ENCODE measurements at places on chromosomes 1 and 21.

DNA sequence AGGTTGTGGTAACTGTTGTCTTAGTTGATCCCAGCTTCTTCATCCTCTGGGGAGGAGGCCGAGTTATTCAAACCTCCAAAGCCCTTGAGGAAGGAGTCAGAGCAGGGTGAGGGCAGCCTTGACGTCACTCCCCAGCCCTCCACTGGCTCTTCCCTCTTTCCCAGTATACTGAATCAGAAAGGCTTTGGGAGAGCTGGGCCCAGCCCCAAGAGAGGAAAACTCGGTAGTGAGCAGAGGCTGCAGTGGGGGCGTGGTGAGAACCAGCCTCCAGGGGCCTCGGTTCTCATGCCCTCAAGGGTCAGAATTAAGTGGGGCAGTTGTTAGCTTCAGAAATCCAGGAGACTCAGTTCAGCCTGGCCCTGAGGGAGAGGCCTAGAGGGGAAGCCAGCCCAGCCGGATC is 1.8 kb upstream of the GJA4 start:
- no peak for DNase-seq

GRCh38 chr1:152148981-152149380 is 10.0 kb downstream of the RPTN start:
- DNase-seq = no peak

DNA sequence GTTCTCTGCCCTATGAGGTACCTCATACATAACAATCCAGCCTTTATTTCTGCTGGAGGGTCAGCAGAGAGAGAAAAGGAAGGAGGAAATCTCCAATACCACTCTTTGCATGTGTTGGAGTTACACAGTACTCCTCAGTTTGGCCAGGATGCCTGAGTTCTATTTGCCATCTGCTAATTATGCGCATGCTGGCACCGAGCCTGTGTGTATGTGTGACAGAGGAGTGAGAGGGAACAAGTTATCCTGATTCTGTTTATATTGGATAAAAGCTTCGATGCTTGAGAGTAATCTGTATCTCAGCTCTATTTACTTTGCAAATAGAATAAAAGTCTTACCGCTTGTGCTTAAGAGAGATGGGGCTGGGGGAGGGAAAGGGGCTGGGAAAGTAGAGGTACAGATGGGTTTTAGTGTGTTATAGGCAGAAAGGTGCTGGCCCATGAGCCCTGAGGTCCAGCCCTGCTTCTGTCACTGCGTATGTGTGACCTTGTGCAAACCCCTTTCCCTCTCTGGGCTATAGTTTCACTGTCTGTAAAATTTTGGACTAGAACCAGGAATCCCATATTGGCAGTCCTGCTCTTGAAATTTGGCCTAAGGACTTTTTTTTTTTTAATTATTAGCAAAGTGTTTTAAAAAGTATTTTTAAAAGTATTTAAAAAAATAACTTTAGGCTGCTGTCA is 54.5 kb upstream of the PLXNA2 start:
- peak; percentile 62 for DNase-seq

DNA sequence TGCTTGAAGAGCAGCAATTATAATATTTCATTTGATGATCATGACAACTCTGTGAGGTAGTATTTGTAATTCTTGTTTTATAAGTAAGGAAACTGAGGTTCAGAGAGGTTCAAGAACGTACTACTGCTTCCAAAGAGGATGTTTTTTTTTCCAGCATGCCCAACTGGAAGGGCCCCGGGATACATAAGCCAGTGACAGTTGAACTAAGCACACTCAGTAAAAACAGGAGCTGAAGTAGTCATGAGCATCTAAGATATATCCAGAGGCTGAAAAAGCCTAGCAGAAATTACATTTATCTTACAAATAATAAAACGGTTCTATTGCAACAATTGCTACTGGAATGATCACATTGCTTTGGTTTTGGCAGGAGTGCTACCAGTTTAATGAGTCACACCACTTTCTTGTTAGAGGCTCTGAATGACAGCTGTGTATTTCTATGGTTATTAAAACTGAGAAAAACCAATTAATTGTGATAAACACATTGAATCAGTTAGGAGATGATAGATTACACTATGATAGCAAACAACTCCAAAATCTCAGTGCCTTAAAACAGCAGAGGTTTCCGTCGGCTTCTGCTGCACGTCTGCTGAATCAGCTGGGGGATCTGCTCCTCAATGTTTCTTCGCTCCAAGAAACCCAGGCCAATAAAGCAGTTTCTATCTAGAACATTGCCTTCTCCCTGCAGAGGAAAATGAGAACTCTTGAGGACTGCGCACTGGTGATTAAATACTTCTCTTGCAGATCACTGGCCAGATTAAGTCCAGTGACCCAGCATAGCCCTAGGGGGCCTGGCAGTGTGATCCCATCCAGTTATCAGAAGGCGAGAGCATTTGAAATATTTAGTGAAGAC is 522.7 kb downstream of the PLPP3 start:
- DNase-seq = no peak

- DNase-seq = no peak
Observed at GRCh38 chr1:226519716-226520598, 28.6 kb upstream of the STUM start.

DNA sequence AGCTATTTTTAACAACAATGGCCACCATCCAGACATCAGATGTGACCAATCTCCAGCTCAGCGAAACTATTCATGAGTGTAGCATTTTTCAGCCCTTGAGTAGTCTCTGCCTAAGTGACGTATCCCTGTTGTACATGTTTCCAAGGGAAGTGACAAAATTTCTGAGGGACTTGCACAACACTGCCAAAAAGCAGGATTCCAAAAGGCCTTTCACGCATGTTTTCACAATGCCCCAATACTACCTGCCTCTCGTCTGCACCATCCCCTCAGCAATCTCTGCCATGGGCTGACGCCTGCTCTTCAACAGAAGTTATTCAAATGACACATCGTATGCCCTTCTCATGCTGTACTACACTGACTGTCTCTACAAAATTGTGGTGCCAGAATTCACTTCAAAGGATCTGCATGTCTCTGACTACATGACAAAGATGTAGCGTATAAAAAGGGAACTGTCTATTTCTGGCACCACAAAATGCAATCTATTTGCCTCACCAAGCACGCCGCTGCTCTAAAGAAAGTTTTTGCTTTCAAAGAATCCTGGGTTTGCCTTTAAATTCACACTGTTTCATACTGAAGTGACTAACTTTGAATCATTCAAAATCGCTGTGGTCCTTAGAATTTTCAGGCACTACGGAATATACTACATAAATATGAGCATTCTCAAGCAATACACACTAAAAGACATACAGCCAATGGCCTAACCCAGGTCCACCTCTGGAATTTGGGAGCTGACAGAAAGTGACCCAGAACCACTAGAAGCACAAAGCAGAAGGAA is 32.9 kb downstream of the JAK1 start:
- no peak for DNase-seq

DNA sequence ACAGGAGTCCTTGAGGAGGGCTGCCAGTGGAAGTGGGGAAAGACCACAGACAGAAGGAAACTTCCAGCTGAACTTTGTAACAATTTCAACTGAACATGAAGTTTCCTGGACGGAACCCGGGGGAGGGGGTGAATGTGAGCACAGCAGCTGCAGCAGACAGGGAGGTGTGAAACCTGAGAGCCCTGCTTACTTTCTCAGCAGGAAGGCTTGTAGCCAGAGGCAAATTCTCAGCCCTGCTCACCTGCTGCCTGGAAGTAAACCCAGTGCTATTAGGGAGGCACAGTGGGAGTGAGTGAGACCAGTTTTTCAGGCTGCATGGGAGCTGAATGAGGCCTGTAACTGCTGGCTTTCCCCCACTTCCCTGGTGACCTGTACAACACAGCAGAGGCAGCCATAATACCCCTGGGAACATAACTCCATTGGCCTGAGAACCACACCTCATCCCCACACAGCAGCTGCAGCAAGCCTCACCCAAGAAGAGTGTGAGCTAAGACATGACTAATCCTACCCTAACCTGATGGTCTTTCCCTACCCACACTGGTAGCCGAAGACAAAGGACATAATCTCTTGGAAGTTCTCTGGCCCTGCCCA is 9.6 kb upstream of the SPRR2F start:
- DNase-seq = peak; percentile 79

DNA sequence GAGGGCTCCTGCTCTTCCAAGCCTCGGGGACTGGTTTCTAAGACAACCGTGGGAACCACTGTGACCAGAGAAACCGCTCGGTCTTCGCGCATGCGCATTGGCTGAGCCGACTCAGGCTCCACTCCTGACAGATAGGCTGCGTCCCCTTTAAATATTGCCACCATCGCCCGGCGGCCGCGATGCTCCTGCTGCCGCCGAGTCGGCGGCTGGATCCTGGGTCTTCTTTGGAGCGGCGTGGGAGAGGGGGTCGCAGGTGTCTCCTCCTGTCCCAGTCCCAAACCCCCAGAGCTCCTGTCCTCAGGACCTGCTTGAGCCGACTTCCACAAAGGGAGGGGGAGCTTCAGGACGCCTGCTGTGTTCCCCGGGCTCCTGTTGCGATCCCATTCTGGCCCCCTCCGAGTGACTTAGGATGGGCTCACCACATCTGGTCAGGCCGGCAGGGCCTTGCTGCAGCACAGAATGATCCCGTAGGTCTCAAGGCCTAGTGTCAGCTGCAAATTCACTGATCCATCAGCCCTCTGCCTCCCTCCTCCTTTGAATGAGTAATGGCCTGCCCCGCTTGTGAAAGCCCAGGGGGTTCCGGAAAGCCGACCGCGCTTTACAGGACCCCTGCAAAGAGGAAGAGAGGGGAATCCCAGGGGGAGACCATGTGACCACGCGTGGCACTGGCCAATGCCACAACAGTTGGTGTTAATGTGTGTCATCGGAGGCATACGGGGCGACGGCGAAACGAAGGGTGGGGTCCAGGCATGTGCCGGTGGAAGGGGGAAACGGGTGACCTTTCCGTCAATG is 683.2 kb upstream of the TPTE start:
- DNase-seq = no peak
